GM12878 (cell line): ENCODE measurements at places on chromosomes 7 and 10.

GRCh38 chr10:33065111-33065510 is 107.1 kb upstream of the ITGB1 start:
- DNase-seq, result no peak

- no peak for DNase-seq
These were observed 177.9 kb downstream of the RPS24 start for GRCh38 chr10:78211561-78212051.

DNA sequence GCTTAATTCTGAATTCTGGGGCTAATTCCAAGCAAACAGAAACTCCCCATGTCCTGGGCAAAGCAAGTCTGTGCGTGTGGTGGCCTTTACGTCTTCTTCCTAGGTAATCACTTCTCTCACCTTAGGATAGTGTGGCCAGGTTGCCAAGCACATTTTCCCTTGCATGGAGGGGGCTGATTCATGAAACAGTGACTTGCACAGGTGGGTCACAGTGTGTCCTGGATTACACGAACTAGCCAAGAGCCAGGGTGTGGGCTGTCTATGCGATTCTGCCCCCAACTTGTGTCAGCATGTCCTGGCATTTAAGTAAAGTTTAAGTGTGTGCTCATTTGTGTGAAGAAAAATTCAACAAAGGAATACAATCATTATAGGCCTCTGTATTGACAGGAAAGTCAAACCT is 18.5 kb upstream of the SEM1 start:
- DNase-seq, result no peak

DNA sequence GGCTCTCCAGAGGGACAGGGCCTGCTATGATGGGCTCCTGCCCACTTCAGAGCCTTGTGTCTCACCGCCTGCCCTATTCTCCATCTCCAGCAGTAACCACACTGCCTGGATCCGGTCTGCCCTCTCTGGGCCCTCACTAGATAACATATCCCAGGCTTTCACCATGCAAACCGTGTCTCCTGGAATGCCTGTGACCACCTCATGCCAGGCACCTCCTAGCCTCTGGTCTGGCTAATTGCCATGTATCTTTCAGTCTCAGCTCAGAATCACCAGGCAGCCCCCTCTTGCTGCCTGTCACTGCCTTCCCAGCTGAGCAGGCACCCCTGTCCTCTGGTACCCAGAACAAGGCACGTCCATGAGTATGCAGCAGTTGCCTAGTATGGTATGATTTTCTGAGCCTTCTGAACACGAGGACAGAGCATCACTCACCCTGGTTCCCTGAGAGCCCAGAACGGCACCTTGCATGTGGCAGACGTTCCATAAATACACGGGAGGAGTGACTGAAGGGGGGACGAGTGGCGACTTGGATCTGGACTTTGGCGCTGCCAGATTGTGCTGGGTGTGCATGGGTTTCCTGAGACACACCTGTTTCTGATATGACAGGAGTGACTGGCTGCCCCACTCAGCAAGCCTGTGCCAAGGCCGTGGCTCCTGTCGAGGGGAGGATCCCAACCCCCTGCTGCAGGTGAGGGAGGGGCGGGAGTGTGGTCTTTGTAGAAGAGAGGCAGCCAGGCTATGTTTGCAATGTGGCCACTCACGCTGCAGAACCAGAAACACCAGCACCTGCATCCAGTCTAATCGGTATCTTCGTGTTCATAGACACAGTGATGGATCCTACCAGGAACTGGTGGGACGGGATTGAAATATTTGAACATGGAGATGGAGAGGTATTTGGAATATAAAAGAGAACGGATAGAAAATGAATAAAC is 95.2 kb downstream of the VOPP1 start:
- DNase-seq, result no peak

GRCh38 chr10:5940807-5941218 is 36.5 kb downstream of the IL15RA start:
- no peak for DNase-seq

- no peak for DNase-seq
These were observed 137.8 kb downstream of the CHRM2 start for GRCh38 chr7:137006293-137006692.

DNA sequence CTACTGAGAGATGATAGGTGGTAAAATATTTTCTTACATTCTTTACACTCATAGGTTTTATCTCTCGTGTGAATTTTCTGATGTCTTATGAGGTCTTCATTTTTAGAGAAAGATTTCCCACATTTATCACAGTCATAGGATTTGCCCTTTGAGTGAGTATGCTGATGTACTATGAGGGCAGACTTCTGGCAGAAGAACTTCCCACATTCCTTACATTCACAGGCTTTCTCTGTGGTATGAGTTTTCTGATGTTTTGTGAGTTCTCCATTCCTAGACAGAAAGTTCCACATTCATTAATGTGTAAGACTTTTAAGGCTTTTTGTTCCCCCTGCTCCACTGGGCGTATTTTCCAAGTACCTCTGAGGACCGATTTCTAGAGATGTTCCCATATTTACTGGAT is 23.5 kb downstream of the ZNF25 start:
- no peak for DNase-seq

DNA sequence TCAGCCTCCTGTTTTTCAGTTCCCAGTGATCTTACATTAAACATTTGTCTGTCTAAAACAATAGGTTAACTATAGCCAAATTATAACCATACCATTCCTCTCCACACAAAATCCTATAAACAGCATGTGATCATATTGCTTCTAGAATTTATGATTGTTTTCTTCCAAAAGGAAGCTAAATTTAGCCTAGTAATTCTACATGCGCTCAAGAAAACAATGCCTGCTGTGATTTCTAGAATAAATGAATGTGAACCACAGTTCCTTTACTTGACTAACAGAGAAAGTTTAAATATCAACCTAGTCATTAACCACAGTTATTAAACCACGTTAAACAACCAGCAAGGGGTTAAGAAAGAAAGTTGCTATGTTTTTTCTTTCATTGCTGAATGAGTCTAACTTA is 26.4 kb downstream of the MET start:
- no peak for DNase-seq

DNA sequence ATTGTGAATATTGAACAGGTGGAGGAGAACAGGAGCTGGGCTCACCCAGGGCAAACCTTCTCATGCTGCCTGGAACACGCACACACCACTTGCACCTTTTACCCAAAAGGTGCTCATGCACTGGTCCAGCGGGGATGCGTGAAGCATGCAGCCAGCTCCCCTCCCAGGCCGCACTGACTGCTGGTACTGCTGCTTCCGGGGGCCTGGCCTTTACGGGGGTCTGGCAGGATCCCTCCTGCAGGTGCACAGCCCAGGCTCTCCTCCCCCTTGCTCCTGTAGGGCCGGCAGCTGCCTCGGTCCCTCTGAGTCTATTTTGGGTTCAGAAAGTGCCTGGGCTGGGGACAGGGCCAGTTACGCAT is 221.7 kb downstream of the DNAJB6 start:
- no peak for DNase-seq

DNA sequence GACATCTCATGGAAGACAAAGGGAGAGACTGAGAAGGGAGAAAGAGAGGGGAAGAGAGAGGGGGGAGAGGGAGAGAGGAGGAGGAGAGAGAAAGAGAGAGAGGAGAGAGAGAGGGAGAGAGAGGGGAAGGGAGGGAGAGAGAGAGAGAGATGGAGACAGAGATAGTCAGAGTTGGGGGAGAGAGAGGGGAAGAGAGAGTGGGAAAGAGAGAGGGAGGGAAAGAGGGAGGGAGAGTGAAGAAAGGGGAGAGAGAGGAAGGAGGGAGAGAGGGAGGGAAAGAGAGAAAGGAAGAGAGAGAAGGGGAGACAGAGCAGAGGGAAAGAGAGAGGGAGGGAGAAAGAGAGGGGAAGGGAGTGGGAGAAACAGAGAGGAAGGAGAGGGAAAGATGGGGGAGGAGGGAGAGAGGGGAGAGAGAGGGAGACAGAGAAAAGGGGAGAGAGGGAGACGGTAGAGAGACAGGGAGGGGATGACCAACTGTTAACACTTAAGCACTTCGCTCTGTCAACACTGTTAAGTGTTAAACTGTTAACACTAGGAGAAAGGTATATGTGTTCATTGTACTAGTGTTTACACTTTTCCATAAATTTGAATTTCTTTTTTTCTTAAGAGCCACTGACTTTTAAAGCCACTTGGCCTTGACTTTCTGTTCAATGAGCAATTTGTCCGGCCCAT is 21.8 kb upstream of the SDK1 start:
- no peak for DNase-seq

GRCh38 chr10:44435196-44435595 is 50.3 kb upstream of the CXCL12 start:
- no peak for DNase-seq

- DNase-seq, result no peak
These were observed 30.8 kb upstream of the AGR3 start for GRCh38 chr7:16912540-16912939.

GRCh38 chr7:77454802-77455201 is 38.7 kb upstream of the GSAP start:
- DNase-seq, result no peak

DNA sequence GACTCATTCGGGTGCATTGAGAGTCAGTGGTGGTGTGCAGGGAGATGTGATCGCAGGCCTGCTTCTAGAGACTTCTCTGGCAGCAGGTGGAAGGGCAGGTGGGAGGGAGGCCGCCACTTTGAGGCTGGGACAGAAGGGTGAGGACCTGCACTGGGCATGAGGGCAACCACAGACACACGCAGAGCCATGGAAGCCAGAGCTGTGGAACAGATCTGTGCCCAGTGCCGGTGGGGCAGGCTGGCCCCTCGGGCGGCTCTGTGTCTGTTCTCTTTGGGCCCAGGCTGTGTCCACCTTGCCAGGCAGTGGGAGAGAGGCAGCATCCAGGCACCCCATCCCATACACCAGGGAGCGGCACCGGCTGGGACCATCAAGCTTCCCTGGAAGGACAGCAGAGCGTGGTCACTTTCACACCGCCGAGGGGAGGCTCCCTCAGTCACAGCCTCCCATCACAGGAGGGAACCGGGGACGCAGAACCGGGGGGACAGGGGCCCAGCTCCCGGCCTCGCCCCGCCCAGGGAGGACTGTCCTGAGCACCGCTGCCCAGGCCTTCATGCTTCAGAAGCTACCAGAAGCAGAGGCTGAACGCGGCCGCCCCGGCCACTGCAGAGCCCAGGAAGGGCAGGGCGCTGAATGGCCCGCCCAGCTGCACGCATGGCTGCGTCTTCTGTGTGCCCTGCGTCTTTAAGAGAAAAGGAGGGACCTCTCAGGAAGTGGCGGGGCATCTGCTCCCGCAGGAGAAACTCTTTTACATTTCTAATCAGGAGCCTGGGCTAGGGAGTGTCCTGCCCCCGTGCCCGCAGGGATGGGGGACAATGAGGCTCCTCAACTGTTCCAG is 32.1 kb downstream of the EN2 start:
- DNase-seq, result no peak

- no peak for DNase-seq
These were observed 551 bp downstream of the GRIFIN start for GRCh38 chr7:2475678-2476015.

DNA sequence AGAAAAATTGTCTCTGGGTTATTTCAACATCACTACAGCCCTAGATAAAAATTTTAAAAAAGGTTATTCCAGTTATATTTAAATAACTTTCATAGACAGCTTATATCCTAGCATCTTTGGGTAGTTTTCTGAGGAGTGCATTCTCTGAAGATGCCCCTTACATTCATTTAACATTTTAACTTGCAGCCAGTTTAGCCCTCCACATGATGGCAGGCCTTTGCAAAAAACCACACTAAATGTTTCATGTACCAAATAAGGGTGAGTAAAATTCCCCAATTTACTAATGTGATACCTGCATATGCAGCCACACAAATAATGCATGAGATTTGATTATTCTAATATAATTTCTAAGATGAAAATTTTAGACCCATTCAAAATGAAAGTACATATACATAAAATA is 108.4 kb upstream of the ZWINT start:
- no peak for DNase-seq

DNA sequence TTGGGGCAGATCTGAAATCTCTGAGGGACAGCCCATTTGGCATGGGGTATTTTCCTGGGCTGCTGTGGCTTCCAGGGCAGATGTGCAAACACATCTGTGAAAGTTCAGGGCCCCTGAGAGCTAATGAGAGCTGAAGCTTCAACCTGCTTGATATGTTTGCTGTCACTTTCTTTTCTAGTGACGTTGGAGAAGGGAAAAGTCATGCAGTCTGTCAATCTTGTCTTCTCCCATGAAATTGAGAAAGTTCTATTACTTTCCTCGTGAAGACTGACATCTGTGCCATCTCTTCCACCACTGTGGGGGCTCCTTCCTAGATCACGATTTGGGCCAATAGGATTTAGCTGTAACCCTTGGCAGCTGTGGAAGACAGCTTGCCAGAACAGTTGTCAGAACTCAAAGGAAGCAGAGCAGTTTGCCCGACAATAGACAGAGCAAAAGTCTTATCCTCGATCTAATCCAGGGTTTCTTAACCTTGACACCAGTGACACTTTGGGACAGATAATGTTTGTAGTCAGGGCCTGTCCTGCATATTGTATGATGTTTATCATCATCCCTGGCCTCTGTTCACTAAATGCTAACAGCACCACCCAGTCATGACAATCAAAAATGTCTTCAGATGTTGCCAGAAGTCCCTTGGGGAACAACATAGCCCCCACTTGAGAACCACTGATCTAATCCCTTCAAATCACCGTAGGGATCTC is 586.5 kb downstream of the LRMDA start:
- no peak for DNase-seq

DNA sequence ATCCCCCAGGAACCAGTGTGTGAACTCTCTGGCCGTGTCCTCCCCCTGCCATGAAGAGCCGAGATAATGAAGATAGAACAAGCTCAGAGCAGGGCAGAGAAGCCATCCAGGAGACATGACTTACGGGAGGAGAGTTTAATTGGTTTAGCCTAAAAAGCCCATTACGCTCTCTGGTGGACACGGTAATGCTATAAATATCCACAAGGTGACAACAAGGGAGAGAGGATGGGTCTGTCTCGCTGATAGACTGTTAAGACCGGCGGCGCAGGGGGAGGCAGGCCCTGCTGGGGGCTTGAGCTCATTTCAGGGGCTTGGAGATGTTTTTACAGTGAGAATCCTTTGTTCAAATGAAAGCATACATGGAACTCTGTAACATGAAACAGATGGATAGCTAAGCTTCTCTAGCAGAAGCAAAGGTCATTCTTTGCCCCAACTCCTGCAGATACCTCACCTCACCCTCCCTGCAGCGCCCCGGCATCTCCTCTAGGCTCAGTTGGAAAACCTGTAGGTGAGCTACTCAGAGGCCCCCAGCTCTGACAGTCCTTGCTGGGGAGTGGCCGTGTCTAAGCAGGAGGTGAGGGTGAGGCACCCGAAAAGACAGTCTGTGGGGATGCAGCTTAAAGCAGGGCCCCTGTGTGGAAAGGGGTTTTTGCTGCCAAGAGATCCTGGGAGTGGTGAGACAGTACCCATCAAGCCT is 40.8 kb upstream of the LOXL4 start:
- no peak for DNase-seq

GRCh38 chr7:40220421-40220911 is 85.7 kb downstream of the SUGCT start:
- no peak for DNase-seq

DNA sequence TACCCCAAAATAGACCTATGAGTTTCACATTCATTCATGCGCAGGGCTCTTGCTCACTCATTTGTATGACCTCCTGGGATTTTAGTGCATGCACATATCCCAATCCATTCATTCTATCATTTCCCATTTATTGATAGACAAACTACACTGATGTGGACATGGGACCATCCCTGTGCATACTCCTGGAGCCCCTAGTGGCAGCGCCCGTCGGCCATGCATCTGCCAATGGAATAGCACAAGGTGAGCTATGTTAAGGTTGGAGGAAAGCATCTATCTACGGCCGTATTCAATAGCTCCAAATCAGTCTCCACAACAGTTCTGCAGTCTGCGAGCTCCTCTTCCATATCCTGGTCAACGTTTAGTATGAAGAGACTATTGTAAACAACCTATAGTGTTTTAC is 31.7 kb upstream of the FIGNL1 start:
- DNase-seq, result no peak

GRCh38 chr10:114245121-114245791 is 6.2 kb downstream of the VWA2 start:
- DNase-seq, result no peak
